Activated naive CD4-positive, alpha-beta T cell treated with anti-CD3 and anti-CD28 coated beads for 36 hours (primary cell): ENCODE measurements at places on chromosomes 4 and X. TPM values are rescaled to one million over a fixed set of nuclear protein-coding genes. Genes with fewer than 3 reads are reported as not detected.

The WNK3 gene
- total RNA-seq, result 0.25 TPM

DNA sequence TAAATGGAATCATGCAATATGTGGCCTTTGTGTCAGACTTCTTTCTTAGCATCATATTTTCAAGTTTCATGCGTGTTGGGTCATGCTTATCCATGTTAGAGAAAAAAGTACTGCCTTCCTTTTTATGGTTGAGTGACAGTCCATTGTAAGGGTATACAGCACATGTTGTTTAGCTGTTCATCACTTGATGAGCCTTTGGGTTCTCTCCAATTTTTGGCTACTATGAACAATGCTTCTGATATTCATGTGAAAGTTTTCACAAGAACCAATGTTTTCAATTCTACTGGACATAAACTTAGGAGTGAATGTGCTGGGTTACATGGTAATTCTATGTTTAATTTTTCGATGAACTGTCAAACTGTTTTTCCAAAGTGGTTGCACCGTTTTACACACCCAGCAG, 28.1 kb upstream of the LNX1 start:
- no peak for DNase-seq

The GUCY1B1 gene
- total RNA-seq, result 0.72 TPM

The ARHGAP36 gene
- not detected for total RNA-seq

GRCh38 chr4:112817933-112818593, 181.1 kb downstream of the LARP7 start:
- DNase-seq, result peak; percentile 88

DNA sequence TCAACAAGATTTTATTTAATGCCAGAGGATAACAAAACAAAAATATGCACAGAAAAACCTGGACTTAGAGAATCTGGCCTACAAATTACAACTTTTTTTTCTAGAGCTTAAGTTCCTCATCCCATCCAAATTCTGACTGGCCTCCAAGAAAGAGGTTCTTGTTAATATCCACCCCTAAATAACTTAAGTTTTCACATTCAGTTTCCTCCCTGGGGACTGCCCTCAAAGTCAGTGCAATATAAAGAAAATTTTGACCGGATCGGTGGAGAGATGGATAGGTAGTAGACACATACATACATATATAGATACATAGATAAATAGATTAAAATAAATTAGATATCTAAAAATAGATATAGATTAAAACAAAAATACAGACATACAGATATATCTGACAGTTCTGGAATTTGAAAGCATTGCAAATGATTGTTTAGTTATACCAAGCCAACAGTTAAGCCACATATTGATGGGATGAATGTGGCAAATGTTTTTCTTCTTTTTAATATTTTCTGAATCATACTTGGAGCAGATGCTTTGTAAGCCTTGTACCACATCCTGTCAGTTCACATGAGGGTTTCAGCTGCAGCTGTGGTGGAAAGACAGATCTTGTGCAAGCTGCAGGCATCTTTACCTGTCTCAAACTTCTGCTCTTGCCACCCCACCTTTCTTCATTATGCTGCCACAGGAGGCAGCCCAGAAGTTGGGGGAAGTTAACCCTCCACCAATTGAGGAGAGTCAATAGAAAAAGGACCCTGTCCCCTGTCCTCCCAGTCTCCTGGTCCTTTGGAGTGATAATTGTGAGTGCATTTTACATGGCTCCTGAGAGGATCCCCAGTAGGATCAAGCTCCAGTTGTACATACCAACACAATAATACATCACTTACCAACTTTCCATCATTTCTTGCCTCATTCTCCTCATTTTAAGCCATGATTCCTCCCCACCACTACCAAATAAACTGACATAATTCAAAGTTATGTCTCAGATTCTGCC, 58.5 kb upstream of the PRDM8 start:
- peak; percentile 82 for DNase-seq

The CSAG2 gene
- total RNA-seq, result 0.26 TPM

DNA sequence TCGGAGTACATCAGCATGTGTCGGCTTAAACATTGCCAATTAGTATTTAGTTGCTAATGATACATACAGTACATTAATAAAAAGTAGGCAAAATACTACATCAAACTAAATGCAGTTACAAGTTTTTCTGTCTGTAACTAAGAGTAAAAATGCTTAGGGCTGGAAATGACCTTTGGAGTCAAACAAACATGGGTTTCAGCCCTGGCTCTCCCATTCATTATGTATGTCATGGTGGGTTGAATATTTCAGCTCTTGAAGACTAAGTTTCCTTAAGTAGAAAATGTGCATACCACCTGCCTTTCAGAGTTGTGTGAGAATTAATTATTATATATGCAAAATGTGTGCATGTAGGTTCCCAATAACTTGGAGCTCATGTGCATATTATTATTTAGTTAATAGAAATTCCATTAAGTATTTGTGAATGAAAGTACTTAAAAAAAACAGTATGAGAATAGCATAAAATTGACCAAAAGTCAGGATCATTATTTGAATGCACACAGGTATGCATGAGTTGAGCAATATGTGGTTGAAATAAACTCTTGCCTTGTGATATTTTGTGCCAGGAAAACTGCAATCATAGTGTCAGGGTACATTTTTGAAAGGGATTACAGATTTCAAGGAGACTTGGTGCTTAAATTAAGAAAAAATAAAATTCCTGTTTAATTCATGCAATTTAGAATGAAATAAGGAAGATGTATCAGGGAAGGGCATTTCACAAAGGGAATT, 2048.7 kb downstream of the PCDH7 start:
- DNase-seq, result no peak

The SPANXA2 gene
- total RNA-seq, result not detected

The TMEM175 gene
- total RNA-seq, result 13.9 TPM

DNA sequence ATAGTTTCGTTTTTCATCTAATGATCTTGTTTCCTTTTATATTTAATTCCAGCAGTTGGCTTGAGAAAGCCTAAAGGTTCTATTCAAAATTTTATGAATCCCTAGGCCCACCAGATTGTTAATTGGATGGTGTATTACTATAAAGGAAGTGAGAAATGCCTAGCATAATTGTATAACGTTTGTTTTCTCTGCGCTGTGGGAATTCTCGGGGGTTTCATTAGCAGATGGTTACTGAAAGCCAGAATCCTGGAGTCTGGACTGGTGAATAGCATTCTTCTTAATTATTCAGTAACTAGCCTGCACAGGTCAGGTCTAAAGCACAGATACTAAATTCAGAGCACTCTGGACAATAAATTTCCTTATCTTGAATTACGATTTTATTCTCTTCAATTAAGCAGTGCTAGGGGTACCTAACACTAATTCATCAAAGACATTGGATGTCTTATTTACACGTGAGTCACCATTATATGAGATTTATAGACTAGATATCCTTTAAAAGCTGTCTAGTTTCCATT, 459.4 kb downstream of the DTHD1 start:
- no peak for DNase-seq

DNA sequence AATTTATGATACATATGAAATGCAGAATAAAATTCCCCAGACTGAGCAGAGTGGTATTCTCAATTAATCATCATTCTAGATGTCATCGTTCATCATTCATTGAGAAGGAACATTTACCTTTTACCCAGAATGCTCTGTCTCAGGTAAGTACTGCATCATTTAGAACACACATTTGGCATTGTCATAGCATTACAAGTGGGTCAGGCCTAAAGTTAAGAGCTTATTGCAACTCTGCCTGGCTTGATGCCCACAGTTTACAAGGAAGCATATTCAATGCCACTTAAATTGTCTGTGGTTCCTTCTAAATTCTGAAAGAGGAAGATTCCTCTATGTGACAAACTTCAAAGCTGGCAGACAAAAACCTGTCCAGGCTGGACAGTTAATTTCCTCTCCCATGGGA, 87.3 kb downstream of the CAMK2D start:
- peak; percentile 14 for DNase-seq

DNA sequence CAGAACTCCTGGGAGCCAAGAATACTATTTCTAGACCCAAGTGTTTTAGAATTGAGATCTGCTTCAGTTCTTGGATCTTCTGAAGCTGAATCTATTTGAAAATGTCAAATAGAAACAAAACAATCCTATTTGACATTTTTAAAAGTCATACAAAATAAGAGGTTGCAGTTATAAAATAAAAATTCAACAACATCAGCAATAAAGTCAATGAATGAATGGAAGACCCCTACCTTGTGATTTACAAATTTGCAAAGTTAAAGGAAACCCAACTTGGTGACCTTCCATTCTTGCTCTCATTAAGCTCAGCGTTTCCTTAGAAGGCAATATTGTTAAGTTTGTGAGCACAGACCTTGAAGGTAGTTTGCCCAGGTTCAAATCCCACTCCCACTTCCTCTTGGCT, 531.8 kb upstream of the TENM3 start:
- no peak for DNase-seq

The CTAG2 gene
- total RNA-seq, result not detected

The SPIN2B gene
- total RNA-seq, result 6.8 TPM

The FAM53A gene
- total RNA-seq, result 2.6 TPM

DNA sequence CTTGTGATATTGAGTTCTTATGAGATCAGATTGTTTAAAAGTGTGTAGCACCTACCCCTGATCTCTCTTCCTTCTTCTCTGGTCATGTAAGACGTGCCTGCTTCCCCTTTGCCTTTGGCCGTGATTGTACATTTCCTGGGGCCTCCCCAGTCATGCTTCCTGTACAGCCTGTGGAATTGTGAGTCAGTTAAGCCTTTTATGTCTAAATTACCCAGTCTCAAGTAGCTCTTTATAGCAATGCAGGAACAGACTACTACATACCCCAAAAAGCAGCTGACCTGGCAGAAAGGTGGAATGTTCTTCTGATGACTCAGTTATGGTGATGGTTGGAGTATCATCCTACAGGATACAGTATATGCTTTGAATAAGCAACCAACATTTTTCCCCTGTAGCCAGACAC, 11.4 kb upstream of the MCUB start:
- DNase-seq, result peak; percentile 74

GRCh38 chrX:123906557-123907316, 46.9 kb downstream of the XIAP start:
- DNase-seq, result no peak

The P2RY10 gene
- 61.9 TPM for total RNA-seq

- no peak for DNase-seq
Observed at GRCh38 chrX:21837056-21837455, 2.4 kb upstream of the MBTPS2 start.
